Stimulated activated CD4-positive, alpha-beta T cell treated with anti-CD3 and anti-CD28 coated beads, Interleukin-1b, Interleukin-23, amount 100 ng/mL, for 1 hour (primary cell): ENCODE measurements at places on chromosomes 12 and 14.

- DNase-seq: no peak
Observed at GRCh38 chr14:100540141-100540925, 46.9 kb downstream of the BEGAIN start.

GRCh38 chr12:57779736-57780135, 2.9 kb upstream of the TSFM start:
- DNase-seq: no peak

- no peak for DNase-seq
Observed at GRCh38 chr12:118429688-118430383, 53.5 kb downstream of the SUDS3 start.

- no peak for DNase-seq
Observed at GRCh38 chr14:41960281-41960680, 353.6 kb downstream of the LRFN5 start.

- no peak for DNase-seq
Observed at GRCh38 chr14:53567236-53567780, 389.3 kb downstream of the BMP4 start.
